Lower lobe of right lung (tissue), 2 donors: ENCODE measurements at places on chromosomes 5 and 9. TPM values are rescaled to one million over a fixed set of nuclear protein-coding genes. Genes with fewer than 3 reads are reported as not detected.

The SPATA31D4 gene
- not detected for total RNA-seq

- DNase-seq: no peak
These were observed 52.9 kb upstream of the VCAN start for GRCh38 chr5:83418356-83419321.

- DNase-seq: no peak
These were observed 719 bp downstream of the PAIP2 start for GRCh38 chr5:139342423-139342723.

The TCF7 gene
- total RNA-seq: 5.7 TPM

- no peak for DNase-seq
These were observed 175.1 kb downstream of the ACER2 start for GRCh38 chr9:19583890-19584289.

The INIP gene
- total RNA-seq: 21.0 TPM

DNA sequence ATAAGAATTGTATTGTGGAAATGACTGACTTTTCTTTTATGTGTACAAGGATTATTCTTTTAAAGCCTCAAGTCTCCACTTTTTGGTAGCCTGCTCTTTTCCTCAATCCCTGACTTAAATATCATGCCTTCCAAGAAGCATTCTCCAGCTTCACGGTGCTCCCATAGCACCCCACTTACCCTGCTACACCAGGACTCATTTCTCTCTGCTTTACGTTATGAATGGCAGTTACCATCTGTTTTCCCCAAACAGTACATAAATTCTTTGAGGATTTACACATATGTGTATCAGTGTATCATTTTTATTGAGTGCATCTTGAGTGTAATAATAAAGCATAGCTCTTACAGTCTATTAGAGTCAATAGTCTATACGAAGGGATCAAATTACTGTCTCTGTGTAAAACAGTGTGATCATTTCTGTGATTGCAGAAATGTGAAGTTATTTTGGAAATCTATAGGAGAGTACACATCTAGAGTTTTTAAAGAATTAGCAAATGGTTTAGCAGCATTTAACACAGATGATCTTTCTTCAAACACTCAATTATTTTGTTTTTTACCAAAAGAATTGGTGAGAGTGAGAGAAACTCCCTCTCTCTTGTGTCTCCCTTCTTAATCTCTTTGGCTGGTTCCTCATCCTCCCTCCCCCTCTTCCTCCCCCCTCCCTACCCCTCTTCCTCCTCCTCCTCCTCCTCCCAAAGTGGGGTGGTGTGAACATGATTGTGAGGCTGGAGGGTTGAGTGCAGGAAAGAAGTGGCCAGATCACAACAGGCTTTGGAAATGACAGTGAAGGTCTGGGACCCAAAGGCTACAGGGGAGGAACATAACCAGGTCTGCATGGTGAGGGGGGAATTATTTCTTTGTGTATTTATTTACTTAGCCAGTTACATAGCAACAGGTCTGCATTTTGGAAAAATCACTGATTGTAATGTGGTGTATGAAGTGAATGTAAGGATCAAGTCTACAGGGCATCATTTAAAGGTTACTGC, 27.6 kb upstream of the ECM2 start:
- DNase-seq: no peak

DNA sequence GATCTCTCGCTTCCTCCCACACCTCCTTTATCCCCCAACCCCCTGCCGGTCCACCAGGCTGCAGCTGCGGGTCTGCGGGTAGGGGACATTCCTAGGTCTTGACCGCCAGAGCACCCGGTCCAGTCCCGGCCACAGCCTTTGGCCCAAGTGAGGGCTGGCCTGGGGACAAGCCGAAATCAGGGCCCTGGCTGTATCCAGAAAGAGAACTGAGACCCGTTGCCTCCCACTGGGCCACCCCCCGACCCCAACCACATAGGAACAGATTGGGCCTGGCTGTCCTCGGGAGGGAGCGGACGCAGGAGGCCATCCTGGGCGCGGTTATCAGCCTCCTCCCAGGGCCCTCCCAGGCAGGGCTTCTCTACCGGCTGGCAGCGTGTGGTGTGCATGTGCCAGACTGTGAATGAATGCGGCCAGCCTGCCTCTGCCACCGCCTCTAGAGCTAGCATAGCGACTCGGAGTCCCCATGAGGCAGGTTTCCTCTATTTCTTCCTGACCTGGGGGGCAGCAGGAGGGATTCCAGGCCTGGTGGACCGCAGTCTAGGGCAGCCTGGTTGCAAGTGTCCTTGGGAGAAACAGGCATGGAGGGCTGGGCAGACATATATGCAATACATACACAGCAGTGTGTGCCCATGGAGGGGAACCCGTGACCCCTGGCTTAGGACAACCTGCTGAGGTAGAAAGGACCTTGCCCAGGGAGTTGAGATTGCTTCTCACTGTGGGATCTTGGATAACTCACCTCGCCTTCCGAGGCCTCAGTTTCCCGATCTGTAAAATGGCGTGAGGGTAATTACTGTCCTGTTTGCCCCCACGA, 1.2 kb downstream of the N4BP3 start:
- no peak for DNase-seq
